ENCODE measurements at places on chromosomes 6 and 20.

DNA sequence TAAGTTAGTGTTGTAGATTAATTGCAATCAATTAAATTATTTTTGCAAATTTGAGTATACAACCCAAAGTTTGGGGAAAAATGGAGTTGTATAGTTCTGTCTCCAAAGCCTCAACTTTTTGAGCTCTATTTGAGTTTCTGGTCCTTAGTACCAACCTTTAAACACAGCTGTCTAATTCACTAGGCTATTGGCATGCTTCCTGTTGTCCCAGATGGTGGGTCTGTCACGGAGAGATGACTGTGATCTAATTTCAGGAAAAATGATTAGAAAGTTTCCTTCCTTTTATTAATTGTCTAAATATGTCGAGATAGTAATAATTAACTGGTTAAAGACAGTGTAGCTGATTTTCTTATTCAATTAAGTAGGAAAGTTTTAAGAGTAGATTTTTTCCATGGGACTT lies 109.6 kb downstream of the SCAF8 start:
- no peak for DNase-seq

DNA sequence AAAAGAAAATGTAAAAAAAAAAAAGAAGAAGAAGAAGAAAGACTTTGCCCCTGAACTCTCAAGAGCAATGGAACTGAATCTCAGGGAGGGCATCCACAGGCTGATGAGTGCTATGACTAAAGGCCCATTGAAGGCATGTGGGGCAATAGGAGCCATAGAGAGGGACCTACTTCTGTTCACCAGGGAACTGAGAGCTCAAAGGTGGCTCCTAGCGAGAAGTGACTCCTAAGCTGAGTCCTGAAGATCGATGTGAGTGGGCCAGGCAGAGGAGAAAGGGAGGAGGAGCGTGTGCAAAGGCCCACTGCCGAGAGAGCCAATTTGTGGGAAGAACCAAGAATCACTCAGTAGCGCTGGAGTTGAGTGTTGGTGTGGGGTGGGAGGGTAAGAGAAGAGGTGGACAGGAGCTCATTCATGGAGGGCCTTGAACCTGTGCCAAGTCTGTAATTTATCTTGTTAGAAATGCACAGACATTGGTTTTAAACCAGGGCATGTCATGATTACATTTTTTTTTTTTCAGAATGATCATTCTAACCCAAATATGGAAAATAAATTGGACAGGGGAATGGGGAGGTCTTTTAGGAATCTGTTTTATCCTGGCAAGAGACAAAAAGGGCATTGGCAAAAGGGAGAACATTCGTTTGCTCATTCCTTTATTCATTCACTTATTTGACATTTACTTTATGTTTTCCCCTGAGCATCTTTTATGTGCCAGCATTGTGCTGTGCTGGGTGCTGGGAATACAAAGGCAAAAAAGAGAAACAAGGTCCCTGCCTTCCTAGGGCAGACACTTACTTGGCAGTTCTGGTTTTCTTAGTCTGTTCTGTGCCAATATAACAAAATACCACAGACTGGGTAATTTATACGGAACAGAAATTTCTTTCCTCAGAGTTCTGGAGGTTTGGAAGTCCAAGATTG lies 67.4 kb upstream of the DSP start:
- no peak for DNase-seq

DNA sequence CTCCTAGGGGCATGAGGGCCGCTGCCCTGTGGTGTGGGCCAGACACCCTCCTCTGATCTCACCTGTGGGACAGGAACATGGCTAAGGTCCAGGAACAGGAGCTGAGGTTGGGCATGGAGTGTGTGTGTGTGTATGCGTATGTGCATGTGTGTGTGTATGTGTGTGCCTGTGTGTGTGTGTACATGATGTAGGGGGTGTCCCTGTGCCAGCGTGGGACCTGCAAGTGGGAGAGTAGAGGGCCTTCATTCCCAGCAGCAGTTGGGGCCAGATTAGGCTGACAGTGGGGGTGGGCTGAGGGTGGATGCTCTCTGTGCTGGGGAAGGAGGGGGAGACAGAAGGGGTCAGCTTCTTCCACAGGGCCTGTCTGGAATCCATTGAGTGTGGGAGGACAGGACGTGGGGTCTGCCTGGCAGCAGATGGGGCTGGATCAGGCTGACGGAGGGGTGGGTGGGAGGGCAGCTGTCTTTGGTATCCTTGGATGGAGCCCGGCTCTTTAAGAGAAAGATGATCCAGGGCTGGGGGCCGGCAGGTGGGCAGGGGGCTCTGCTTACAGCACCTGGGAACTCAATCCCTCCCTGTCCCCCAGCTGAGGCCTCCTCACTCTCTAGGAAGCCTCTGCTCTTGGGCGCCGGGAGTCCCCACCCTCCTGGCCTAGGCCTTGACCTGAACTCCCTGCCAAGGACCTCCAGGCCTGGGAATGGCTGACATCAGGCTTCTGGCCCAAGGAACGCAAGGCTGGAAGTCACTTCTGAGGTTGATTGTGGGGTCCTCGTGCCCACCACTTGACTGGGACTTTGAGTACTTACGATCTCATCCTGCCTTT lies 44.0 kb downstream of the SPDEF start:
- no peak for DNase-seq

- no peak for DNase-seq
These were observed 970 bp downstream of the BLTP3A start for GRCh38 chr6:34792605-34793500.

GRCh38 chr6:3240595-3240994 lies 13.1 kb upstream of the TUBB2B start:
- DNase-seq: no peak

GRCh38 chr6:13427316-13427715 lies 60.1 kb downstream of the GFOD1 start:
- no peak for DNase-seq

DNA sequence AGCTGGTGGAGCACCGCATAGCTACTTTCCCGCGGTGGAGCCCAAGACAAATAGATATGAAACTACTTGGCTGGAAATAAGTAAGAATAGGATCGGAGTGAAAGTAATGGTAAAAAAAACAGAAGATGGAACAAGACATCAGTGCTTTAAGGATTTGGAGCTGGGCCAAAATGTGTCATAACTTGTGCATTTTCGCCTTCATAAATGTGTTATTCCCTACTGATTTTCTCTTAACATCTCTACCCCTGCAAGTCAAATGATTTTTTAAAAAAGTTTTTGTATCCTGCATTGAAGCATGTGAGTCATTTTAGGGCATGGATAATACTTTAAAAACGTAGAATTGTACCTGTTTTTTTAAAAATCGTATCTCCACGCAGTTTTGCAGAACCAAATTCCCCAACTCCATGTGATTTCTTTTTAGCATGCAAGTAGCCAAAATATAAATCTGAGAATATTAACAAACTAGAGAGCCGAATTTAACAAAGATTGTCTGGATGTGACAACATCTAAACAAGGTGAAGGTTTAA lies 882 bp upstream of the FAM184A start:
- DNase-seq: no peak

- no peak for DNase-seq
These were observed 560.0 kb upstream of the CDH4 start for GRCh38 chr20:60691966-60692615.

DNA sequence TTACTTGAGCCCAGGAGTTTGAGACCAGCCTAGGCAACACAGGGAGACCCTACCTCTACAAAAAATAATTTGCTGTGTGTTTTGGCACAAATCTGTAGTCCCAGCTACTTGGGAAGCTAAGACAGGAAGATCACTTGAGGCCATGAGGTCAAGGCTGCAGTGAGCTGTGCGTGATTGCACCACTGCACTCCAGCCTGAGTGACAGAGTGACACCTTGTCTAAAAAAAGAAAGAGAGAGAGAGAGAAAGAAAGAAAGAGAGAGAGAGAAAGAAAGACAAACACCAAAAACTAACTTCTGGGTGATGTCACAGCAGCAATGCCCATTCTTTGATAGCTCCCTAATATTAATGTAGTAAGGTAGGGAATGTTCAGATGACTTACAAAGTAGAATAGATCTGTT lies 20.4 kb downstream of the USP49 start:
- no peak for DNase-seq

DNA sequence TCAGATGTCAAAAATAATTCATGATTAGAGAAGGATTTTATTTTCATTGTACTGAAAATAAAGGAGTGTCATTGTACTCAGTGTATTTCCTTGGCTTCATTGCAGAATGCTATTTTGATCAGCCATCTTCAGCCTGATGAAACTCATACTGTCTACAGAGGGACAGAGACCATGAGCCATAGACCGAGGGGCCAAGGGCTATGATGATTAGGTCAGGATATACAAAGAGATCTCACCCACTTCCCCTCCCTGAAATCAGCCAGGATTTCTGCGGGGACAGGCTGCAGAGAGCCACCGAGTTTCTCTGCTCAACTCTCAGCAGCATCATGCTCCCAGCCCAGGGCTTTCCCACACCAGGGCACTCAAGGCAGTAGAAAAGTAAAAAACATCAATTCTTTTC lies 47.0 kb downstream of the ALDH8A1 start:
- no peak for DNase-seq

- no peak for DNase-seq
These were observed 67.7 kb upstream of the GCM1 start for GRCh38 chr6:53216301-53216700.

- no peak for DNase-seq
These were observed 213.6 kb upstream of the PLCB4 start for GRCh38 chr20:8855315-8855714.

GRCh38 chr6:130202782-130203181 lies 20.0 kb downstream of the SAMD3 start:
- DNase-seq: no peak

All from NCI-H1417 treated with DMSO at 0.1 percent for 48 hours (cell line).